Activated CD8-positive, alpha-beta memory T cell treated with anti-CD3 and anti-CD28 coated beads, Interleukin-2, amount 10 ng/mL, durations not matched to agents 7 days and 5 days (primary cell): ENCODE measurements at places on chromosomes 1 and 21.

GRCh38 chr1:25731626-25732370, 68.2 kb upstream of the SELENON start:
- no peak for DNase-seq

DNA sequence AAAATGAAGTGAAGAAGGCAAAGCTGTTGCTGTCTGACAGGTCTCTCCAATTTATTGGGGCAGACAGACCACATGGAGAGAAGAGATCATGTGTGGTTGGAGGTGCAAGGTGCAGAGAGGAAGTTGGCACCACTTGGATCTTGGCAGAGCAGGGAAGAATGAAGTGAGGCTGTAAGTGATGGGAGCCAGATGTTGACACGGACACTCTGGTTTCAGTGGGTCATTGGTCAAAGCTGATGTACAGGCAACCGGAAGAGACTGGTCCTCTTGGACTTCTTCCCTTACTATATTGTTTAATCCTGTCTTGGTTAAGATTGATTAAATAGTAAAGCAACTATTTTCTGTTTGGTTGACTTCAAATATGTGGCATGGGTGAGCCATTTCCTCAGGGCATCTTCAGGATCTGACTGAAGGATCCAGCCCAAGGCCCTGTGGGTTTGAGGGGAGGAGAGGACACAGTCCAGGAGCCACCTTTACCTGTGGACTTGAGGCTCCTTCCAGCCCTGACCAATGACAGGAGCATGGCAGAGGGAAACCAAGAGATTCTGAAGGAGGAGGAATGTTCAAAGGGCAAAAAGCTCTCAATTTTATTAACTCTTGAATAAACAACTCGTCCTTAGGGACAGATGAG, 49.4 kb downstream of the NENF start:
- no peak for DNase-seq

GRCh38 chr1:30140566-30140965, 582.8 kb downstream of the MATN1 start:
- no peak for DNase-seq

GRCh38 chr1:183023146-183023600, at the start of gene LAMC1:
TSS of gene LAMC1 (plus strand) at chr1:183023420. CDS start at chr1:183023717, 297 bp downstream.
- DNase-seq, result no peak

DNA sequence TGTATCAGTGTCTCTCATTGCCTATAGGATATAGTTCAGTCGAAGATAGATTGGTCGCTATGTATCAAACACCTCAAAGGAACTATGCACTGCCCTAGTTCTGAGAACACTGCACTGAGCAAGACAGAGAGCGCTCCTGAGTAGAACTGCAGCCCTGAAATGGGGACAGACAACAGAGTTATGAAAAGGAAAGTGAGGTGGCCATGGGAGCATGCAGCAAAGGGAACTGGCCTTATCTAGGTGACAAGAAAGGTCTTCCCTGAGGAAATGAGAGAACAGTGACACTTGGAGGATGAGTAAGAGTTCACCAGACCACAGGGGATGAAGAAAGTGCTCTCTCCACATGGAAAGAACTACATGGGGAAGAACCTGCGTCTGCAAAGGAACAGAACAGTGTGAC, 7.5 kb upstream of the G0S2 start:
- DNase-seq, result no peak
